ENCODE measurements at places on chromosomes 1 and 21.
A peak's percentile ranks its signal among the peaks of the same experiment; 100 is the strongest.

GRCh38 chr1:159429074-159429861, 2.7 kb upstream of the OR10J4 start:
- no peak for DNase-seq

GRCh38 chr21:45192332-45192731, 95.4 kb downstream of the POFUT2 start:
- DNase-seq, result no peak

DNA sequence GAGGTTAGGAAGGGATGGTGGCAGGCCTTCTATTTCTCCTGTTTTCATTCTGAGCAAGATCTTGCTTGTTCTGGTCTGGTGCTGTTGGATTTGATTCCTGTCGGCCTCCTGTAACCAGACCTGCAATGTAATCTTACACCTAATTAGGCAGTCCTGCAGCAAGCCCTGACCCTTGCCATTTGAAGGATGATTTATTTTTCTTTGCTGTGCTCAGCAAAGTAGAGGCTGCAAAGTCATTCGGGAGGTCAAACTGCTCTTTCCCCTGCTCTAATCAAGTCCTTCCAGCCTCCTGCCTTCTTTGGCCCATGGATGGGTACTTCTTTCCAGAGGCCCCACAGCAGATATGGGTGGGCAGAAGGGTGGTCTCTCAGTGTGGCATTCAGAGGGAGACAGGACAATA, 417.7 kb upstream of the USP24 start:
- DNase-seq, result no peak

- DNase-seq, result no peak
These were observed 60.9 kb upstream of the RUNX3 start for GRCh38 chr1:24990779-24991641.

DNA sequence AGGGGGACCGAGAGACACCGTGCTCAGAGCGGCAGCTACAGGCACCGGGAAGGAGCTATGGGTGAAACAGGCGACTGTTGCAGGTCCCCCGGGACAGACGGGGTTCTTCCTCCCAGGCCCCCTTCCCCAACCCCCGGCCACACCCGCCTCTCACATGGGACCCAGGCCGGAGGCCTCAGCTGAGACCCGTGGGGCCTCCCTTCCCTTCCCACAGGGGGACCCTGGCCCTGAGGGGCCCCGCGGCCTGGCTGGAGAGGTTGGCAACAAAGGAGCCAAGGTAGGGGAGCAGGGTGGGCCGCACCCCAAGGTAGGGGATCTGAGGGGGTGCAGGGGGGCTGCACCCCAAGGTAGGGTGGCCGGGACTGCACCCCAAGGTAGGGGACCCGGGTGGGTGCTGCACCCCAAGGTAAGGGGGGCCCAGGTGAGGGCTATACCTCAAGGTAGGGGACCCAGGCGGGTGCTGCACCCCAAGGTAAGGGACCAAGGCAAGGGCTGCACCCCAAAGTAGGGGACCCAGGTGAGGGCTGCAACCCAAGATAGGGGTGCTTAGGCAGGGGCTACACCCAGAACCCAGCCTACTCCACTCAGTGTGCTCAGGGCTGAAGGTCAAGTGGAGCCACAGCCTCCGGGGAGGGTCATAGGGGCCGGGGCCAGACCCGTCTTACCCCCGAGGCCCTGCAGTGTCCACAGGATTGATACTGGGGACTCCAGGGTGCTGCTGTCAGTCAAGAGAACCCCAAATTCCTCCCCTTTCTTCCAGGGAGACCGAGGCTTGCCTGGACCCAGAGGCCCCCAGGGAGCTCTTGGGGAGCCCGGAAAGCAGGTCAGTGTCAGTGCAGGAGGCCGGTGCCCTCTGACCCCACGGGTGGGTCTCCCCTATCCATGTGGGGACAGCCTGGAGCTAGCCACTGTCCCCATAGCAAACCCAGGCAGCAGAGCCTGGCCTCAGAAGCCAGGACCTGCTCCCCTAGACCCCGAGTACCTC, 22.7 kb downstream of the COL6A2 start:
- DNase-seq, result peak; percentile 56

- DNase-seq, result no peak
These were observed 207.9 kb upstream of the ST6GALNAC5 start for GRCh38 chr1:76659171-76659940.

DNA sequence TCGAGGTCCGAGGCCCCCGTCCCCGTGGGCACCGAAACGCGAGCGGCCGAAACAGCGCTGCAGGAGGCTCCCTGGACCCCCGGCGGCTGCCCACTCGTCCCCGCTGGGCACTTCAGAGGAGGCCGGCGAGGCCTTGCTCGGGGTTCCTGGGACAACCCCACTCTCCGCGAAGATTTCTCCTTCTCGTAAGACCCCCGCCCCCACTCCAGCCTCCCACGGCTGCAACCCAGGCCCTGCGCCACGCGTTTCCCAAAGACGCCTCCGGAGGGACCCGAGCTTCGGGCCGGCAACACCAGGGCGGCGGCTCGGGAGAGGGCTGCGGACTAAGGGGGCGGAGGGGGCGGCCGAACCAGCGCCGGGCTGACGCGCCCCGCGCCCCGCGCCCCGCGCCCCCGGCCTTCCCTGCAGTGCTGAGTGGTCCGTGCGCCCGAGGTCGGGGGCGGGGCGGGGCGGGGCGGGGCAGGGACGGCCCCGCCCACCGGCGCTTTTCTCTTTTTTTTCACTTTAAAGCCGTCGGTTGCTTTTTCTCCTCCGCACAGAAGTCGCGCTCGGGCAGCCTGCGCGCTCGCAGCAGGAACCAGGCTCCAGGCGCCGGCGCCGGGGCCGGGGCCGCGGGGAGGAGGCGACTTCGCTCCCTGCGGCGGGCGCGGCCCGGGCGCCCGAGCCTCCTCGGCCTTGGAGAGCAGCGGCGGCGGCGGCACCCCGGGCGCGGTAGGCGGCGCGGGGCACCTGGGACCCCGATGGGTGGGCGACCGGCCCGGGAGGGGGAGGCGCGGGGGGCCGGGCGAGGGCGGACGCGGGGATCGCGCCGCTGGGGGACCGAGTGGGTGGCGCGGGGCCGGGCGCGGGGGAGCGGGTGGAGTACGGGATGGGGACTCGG, at the start of gene SPSB1:
SPSB1 (plus strand) TSS at position 534 of the 880 bp plus-strand sequence. CDS start 62,998 bp downstream, outside the sequence.
- peak; percentile 86 for DNase-seq

DNA sequence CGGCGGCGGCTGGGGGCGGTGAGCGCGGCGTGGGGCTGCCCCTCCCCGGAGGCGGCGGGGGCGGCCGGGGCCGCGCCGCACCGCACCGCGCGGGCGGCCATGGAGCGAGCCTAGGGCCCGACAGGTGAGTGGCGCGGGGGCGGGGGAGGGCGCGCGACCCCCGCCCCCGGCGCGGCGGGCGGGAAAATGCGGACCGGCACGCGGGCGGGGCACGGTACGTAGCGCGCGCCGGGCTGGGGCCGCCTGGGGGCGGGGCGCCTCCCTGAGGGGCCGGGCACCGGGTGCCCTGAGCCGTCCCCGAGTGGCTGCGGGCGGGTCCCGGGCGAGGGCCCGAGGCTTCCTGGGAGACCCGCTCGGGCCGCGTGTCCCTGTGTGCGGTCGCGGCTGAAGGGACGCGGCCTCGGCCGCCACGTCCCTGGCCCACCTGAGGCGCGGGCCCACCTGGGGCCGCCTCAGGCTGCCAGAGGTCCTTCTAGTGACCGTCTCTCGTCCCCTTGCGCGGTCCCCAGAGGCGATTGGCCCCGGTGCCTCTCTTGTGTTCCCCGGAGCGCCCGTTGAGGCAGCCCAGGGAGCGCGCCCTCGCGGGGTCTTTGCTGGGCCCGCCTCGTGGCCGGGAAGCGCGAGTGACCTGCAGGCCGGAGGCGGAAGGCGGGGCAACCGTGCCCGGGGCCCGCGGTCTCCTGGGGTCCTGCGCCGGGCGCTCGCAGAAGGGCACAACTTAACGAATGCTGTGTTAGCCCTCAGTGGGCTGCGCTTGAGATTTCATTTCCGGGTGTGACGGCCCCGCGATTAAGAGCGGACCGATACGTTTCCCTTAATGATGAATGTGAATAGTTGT, 500 bp downstream of the FAM20B start:
- peak; percentile 75 for DNase-seq

DNA sequence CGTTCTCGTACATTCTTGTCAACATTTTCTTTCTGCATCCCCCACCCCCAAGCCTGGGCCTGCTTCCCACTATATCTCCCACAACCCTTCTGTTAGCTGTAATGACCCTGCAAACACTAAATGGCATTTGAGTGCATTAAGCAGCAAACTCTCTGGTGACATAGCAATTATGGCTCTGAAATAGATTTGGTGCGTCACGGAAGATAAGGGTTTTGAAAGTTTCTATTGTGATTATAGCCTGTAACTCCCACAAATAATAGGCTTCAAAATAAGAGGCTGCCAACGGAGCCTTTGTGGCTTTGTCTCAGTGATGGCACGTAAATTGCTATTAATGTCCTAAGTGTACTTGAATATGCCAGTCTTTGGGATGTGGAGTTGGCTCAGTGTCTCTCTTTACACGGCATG, 277.6 kb downstream of the PBX1 start:
- DNase-seq, result no peak

- DNase-seq, result no peak
These were observed 215.2 kb downstream of the URB2 start for GRCh38 chr1:229841230-229841629.

DNA sequence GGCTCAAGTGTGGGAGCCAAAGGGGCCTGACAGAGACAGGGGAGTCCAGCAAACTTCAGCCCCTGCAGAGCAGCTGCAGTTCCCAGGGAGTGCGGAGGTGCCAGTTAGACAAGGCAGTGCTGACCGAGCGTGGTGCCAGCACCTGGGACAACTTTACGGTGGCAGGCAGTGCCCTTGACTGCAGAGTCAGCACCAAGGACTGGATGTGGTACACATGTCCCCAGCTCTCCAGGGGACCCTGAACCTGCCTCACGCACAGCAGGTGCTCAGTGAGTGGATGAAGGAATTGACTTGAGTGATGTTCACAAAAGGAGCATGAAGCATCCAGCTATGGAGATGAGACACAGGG, 296.5 kb downstream of the SIPA1L2 start:
- DNase-seq, result no peak
